CD4-positive, alpha-beta T cell treated with Interleukin-4 for 1 hour (primary cell): ENCODE measurements at places on chromosomes 2 and 18.

- DNase-seq, result no peak
Measured at GRCh38 chr2:80475970-80476369, 171.4 kb upstream of the LRRTM1 start.

- peak; percentile 41 for DNase-seq
Measured at GRCh38 chr2:85999061-85999831, 106.4 kb downstream of the POLR1A start.

DNA sequence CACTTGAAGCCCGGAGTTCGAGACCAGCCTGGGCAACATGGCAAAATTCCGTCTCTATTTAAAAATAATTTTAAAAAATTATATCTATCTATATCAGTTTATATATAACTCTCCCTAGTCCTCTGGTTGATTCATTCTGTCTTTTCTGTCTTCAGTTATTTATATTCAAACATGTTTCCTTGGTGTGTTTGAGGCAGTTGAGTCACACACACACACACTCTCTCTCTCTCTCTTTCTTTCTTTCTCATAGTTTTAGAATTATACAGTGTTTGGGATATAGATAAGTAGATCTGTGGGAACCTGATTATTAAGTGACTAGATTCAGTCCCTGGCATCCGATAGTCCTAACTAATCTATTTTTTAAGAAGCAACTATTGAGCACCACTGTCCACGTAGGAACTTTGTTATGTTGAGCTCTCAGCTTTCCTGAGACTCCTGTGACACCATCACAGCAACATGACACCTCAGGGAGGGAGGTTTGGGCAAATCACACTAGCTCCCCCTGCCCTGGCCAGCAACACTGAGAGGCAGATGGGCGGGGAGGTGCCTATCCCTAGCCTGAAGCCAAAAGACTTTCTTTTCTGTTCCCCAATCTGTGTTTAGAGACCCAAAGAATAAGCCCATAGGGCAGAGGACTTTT, 482.7 kb downstream of the DLGAP1 start:
- DNase-seq, result no peak

- DNase-seq, result no peak
Measured at GRCh38 chr18:49788327-49788898, 24.9 kb downstream of the ACAA2 start.

- DNase-seq, result no peak
Measured at GRCh38 chr2:120692691-120693090, 43.0 kb upstream of the GLI2 start.

DNA sequence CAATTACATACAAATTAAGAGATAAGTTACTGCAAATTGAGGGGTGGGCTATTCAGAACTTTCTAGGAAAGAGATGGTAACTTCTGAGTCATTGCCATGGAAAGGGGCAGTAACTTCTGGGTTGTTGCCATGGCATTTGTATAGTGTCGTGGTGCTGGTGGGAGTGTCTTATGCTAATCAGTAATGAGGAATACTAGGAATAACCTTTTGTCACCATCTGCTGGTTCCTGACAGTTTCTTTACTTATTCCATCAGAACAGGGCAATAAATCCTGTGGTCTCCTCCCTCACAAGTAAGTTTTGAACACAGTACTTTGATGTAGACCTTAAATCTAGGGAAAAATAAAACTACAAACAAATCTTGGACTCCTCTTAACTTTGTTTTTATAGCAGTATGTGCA, 435.4 kb downstream of the BCL11A start:
- DNase-seq, result no peak

- DNase-seq, result no peak
Measured at GRCh38 chr2:170505631-170506275, 209.4 kb upstream of the SP5 start.

DNA sequence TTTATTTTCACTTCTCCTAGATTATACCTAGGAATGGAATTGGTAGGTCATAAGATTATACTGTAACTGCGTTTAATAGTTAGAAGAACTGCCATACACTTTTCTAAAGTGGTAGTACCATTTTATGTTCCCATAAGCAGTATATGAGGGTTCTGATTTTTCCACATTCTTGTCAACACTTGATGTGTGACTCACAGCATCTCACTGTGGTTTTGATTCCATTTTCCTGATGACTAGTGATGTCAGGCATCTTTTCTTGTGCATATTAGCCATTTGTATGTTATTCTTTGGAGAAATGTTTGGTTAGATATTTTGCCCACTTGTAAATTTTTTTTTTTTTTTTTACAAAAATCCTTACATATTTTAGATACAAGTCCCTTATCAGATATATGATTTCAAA, 2.3 kb downstream of the DCAF17 start:
- no peak for DNase-seq

DNA sequence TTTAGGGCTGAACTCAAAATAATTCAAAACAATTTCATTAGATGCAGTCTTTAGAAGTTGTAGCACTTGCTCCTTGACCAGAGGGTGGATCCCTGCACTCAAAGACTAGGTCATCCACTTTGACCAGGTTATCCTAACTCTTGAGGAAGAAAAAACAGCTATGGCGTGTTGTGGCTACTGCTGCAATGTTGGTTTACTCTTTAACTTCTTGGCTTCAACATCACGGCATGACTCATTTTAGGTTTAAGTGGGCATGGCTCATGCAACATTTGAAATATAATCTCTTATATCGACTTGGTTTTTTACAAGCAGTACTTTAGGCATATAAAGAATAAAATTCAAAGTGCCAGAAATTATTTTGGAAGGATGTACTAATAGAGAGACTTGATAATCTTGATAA, 35.4 kb downstream of the ANKRD29 start:
- no peak for DNase-seq

DNA sequence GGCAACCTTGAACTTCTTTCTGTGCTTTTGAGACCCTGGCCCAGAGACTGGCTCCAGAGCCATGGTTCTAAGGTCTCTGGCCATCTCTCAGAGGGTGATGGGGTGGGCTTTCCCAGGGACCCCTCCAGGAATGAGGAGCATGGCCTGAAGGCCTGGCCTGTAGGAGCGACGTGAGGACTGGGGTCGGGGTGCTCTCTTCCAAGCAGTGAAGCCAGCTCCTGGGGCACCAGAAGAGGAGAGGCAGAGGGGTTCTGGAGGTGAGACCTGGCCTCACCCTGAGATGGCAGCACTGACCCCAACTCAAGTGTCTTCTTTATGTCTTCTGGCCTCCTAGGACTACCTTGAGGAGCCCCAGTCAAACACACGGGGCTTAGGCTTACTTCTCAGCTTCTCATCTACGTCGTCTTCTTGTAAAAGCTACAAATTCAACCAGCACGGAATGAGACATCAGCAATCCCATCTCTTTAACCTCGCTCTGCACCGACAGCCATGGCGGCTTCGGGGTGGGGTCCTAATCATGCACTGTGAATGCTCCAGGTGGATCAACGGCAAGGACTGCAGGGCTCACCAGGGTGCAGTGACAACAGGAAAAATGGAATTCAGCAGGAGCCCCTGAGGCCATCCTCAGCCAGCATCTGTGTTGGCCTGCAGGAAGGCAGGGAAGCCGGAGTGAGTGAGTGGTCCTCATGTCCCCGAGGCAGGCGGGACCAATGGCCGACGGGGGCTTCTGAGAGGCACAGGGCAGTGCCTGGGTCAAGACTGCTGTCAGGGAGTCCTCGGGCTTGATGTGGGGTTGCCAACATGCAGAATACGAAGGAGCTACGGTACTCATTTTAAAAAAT, 214.1 kb downstream of the HDAC4 start:
- no peak for DNase-seq

DNA sequence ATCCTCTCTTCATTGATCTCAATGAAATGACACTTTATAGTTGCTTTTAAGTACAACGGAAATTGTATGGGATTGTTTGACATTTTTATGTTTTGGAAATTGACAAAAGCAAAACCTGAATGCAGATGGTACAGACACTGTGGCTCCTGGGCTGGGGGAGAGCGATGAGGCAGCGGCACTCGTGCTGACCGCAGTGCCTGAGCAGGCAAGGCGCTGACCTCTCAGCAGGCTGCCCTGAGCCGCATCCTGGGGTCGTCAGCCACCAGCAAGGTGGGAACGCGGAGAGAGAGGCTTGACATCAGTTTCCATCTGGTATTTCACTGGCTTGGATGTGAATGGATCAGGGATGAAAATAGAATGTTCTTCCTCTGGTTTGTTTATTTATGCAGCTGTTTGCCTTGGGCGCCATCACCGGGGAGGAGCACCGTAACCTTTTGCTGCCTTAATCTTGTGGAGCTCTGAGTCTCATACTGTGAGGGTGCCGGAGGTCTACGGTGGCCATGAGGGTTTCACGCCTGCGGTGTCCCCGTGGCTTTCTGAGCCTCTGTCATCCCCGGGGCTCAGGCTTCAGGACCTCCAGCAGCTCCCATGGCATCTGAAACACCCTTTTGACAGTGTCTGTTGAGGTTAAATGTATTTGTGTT, 94.8 kb upstream of the TPO start:
- DNase-seq, result no peak

- DNase-seq, result peak; percentile 6
Measured at GRCh38 chr2:3627500-3628100, 30.4 kb upstream of the ALLC start.

DNA sequence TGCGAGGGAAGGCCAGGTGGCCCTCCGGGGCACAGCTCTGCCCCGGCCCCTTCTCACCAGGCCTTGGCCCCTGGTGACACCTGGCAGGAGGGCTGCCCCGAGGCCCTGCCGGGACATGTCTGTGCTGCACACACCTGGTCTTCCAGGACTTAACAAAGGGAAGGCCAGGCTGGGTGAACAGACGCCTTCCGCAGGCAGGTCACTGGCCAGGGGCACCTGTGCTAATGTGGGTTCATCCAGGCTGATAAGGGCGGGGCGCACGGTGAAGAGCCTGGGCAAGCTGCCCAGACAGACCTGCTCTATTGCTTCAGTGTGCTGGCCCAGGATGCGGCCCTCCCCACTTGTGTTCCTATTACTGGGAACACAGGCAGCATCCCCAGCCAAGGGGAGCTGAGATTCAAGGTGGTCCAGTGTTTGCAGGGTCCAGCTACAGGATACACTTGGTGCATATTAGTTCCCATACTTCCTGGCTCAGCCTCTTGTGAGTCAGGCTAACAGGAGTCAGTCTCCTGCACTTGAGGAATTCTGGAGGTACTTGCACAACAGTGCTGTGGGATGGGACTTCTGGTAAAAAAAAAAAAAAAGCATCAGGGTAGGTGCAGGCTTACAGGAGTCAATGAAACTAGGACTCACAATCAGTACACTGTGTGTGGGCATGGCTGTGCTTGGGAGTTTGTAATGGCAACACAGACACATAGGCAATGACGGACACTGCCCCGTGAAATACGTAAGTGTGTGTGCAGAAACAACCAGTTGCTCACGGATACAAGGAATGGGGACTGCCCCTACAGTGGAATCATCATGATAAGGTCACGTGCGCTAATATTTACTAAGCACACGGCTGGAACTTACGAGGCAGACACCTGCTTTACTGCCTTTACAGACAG, 261.4 kb downstream of the TWIST2 start:
- no peak for DNase-seq

DNA sequence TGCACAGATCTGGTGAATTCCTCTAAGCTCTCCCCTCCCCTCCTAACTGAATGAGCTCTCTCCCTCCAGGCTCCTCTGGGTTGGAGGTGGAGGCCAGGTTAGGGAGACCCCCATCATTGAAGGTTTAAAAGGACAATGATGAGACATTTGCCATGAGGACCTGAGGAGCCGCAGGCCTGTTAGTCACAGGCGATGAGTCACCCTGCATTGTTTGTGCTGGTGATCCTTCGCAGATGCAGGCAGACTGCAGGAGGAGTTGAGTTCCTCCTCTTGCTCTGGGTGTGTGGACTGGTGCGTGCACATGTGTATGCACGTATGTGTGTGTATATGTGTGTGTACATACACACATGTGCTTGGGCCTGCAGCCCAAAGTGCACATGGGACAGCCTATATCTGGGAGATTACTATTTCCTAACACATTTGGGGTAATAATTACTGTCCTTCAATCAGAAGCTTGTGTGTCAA, 42.0 kb downstream of the MCFD2 start:
- peak; percentile 54 for DNase-seq

- no peak for DNase-seq
Measured at GRCh38 chr18:14978962-14979535, 231.1 kb downstream of the ANKRD30B start.

DNA sequence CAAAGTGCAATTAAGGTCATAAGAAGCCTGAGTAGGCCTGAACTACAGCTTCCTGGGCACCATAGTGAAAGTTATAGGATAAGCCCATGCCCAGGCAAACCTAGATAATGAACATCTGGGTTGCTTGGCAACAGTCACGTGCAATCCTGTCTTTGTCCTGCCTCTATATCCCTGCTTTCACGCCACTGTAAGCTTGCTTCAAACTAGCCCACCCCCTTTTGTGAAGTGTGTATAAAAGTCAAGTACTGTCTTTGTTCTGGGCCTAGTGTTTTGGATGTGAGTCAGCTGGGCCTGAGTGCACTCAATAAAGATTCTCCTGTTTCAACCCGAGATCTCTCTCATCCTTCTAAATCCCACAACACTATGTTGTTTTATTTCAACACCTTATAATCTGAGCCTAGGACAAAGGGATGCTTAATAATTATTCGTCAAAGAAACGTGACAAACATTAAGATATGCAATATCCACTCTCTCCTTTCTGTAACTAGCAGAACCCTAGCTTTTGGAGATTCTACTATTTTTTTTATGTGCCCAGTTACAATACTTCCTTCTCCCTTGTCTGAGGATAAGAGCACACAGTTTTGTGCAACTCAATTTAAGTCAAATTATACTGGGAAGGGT, 927.8 kb downstream of the SUCLG1 start:
- no peak for DNase-seq

GRCh38 chr18:31294199-31294747, 23.7 kb upstream of the DSG1 start:
- DNase-seq, result no peak

DNA sequence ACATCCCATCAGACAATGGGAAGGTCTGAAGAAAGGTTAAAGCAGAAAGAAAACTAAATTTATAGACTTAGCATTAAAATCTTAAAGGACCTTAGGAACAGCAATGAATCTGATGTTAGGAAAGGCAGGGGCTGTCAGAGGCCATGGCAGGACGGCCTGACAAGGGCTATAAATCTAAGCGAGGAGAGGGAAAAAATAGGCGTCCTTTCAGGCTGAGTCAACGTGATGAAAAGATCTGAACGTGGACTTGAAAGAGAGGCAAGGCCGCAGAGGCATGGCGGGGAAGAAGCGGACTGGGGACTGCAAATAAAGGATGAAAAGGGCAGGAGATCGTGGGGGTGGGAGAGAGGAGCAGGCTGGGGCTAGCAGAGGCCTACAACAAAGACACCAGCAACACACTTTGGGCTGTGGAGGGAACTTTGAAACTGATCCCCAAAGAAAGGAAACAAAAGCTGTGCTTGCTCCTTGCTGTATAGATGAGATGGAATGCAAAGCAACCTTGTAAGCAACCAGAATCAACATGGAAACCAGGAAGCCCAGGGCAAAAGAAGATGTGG, 145.6 kb downstream of the NRP2 start:
- no peak for DNase-seq

GRCh38 chr2:8472545-8473323, 209.1 kb upstream of the ID2 start:
- DNase-seq, result peak; percentile 38

- no peak for DNase-seq
Measured at GRCh38 chr2:168181825-168182224, 65.6 kb downstream of the STK39 start.

- no peak for DNase-seq
Measured at GRCh38 chr18:9506046-9506792, 30.9 kb downstream of the RALBP1 start.
